ENCODE measurements at places on chromosomes 1 and 21. TPM values are rescaled to one million over a fixed set of nuclear protein-coding genes. Genes with fewer than 3 reads are reported as not detected.

GPR161 gene
- total RNA-seq = 3.0 TPM

TFAP2E gene
- total RNA-seq = 0.37 TPM

PDZK1IP1 gene
- total RNA-seq = not detected

DPT gene
- 35.3 TPM for total RNA-seq

GBP2 gene
- 12.2 TPM for total RNA-seq

CYP4A11 gene
- total RNA-seq = not detected

CD1D gene
- total RNA-seq = 1.4 TPM

AMY2B gene
- total RNA-seq = 21.0 TPM

Data from left ventricle myocardium superior (tissue), 1 donor.